ENCODE measurements at places on chromosomes 16 and 17.

- DNase-seq = no peak
Observed at GRCh38 chr17:80447790-80448189, 28.6 kb downstream of the NPTX1 start.

DNA sequence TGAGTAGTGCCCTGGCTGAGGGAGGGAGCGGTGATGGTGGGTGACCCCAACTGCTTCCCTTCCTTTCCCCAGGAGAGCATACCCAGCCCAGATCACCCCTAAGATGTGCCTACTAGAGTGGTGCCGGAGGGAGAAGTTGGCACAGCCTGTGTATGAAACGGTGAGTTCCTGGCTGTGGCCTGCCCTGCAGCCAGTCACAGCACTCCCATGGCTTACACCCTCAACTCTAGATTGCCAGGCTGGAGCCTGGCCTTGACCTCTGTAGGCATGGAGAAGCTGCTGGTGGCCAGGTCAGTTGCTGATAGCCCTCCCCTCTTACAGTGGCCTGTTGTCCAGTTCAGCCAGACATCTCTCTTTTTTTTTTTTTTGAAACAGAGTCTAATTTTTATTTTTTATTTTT, 8.6 kb upstream of the NFATC3 start:
- no peak for DNase-seq

DNA sequence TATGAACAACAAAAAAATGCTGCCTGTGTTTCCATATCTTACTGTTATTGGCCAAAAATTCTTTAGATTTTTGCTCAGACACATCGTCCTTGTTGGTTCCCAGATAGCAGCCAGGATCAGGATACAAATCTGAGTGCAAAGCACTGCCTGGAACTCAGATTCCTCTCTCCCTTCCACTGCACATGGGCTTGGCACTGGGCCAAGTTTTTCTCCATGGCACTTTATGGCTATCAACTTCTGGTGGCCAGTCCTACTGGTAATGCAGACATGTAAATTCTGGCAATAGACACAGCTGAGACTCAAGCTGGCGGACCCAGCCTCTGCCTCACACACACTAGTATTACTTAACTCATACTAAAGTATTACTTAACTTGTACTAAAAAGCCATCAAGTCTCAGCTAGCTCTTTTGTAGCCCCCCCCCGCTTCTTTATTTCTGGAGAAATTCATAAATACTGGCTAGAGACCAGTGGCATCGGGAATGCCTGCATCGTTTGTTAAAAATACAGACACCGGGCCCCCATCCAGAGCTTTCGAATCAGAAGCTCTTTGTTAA, 181.2 kb upstream of the COX10 start:
- DNase-seq = no peak

- no peak for DNase-seq
Observed at GRCh38 chr16:10827691-10828341, 9.2 kb upstream of the TVP23A start.

DNA sequence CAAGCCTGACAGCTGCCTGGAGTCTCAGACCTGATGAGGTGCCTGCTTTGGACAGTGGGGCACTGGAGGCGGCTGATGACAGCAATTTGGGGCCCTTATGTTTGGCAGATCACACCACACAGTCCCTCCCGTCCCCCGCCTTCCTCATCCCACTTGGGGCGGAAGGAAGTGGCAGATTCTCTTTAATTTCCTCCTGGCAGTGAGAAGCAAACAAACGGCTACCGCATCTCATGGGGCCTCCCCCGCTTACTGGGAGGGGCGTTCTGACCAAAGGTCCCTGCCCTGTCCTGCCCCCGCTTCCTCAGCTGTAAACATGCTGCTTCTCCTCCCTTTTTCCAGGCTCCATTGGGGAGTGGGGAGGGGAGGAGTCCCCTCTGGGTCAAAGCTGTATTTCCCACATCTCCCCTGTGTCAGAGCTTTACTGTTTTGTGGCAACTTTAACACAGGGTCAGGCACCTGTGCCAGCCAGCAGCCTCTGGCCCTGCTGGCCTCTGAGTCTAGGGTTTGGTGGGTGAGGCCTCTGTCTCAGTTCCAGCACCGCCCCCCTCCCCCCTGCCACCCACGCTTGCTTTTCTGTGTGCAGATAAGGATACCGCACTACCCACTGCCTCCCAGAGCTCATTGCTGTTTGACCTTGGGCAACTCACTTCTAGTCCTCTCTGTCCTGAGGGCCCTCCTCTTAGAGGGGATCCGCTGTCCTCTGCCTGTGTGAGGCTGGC, 5.4 kb upstream of the NFATC3 start:
- no peak for DNase-seq

DNA sequence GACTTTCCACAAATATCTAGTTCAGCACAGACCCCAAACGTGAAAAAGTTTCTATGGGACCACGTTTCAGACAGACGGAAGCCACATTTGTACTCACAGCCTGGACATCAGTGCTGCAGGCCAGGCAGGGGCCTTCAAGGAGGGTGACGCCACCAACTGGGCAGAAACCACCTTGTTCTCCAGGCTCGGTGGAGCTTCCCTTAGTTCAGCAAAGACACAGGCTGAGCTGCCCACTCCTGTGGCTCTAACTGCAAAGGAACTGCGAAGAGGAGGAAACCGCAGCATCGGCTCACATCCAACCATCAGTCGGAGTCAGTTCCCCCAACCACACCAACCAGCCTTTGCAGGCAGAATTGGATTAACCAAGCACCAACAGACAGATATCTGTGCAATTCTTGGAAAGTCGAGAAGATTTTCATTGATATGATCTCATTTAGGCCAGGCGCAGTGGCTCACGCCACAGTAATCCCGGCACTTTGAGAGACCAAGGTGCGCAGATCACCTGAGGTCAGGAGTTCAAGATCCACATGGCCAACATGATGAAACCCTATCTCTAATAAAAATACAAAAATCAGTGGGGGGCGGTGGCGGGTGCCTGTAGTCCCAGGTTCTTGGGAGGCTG, 73.3 kb upstream of the CNEP1R1 start:
- DNase-seq = no peak
